ENCODE measurements at places on chromosomes 4 and X.
A peak's percentile ranks its signal among the peaks of the same experiment; 100 is the strongest.

DNA sequence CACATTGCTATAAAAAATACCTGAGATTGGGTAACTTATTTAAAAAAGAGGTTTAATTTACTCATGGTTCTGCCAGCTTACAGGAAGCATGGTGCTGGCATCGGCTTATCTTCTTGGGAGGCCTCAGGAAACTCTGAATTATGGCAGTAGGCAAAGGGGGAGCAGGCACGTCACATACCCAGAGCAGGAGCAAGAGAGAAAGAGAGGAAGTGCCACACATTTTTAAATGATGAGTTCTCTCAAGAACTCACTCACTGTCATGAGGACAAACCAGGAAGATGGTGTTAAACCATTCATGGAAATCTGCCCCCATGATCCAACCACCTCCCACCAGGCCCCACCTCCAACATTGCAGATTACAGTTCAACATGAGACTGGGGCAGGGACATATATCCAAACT lies 10.0 kb upstream of the AFF1 start:
- no peak for DNase-seq

- DNase-seq = no peak
These were observed 231.5 kb upstream of the DIAPH2 start for GRCh38 chrX:96453139-96453538.

DNA sequence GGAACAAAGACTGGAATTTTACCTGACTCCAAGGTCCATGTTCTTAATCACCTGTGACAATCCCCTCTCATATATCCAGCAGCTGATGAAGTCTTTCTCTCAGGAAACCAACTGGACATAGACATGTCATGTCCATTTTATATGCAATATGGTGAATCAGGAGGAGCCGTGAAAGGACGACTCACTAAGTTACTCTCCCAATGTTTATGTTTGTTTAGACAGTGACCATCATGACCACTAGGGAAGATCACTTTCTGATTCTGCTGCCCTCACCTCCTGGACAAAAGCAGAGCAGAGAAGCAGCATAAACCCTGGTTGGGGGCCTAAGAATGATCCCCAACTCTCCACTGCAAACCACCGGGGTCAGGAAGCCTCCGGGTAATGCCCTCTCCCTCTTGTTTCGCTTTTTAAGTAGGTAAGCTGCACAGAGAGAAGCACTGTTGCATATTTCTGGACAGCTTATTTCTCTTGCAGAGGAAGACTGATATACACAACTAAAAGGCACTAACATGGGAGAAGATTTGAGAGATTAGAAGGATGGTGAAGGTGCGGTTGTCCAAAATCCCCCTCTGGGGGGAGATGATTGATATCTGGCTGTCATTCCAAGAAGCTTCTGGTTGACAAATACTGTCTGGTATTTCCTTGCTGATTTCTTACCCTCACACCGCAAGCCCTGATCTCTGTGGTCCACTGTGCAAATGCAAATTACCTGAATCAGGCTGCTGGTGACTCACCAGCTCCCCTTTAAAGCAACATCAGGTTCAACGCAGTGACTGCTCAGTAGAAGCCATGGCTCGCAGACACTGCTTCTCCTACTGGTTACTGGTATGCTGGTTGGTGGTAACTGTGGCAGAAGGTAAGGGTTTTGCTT lies at the start of gene ODAPH:
Gene ODAPH (plus strand): TSS at position 773 of the 871 bp plus-strand sequence. CDS start 17 bp downstream, at position 790.
- DNase-seq = peak; percentile 31

DNA sequence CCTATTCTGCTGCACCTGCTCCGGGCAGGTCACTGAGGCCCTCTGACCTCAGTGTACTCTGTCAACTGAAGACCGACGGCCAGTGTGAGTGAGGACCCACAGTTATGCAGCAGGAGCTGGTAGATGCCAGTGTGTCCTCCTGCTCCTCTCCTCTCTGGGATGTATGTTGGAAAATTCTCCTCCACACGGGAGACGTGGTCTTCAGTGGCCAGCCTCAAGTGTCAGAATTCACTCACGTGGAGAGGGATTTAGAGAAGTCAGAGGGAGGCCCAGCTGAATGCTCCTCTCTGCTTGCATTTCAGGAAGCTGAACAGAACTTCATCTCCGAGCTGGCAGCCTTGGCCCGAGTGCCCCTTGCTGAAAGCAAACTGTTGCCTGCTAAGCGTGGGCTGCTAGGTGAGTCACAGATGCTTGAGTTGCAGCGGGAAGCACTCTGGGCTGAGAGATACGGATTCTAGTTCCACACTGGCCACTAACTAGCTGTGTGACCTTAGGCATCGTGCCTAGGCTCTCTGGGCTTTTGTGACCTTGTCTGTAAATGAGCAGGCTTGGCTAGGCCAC lies 83.6 kb downstream of the CRMP1 start:
- no peak for DNase-seq

GRCh38 chrX:35244088-35244741 lies 301.6 kb downstream of the FAM47B start:
- no peak for DNase-seq

DNA sequence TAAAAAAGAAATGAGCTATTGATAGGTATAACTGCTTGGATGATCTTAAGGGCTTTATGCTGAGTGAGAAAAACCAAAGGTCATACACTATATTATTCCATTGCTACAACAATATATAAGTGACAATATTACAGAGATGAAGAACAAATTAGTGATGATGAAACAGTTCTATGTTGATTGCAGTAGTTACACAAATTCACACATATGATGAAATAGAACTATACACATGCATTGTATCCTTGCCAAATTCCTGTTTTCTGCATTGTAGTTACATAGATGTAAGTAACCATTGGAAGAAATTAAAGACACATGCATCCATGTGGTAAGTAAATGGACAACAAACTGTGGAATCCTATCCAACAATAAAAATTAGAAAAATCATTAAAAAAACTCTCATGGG lies 76.5 kb downstream of the CENPC start:
- DNase-seq = no peak
